ENCODE measurements at places on chromosomes 13 and 19.

DNA sequence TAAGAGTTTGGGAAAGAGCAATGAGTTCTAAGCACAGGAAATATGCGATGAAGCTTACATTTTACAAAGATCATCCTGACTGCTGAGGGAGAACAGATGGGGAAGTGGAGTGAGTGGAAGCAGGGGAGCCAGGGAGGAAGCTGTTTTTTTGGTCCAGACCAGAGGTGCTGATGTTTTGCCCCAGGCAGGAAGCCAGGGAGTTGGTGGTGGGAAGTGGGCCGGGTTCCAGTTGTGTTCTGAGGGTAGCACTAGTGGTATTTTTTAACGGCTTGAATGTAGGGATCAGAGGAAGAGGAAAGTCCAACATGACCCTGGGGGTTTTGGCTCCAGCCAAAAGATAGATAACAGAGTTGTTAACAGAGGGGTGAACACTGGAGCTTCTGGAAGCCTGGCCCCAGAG is 20.7 kb upstream of the OLFM4 start:
- DNase-seq = no peak

- DNase-seq = no peak
Measured at GRCh38 chr19:9966448-9966847, 30.1 kb upstream of the OLFM2 start.

DNA sequence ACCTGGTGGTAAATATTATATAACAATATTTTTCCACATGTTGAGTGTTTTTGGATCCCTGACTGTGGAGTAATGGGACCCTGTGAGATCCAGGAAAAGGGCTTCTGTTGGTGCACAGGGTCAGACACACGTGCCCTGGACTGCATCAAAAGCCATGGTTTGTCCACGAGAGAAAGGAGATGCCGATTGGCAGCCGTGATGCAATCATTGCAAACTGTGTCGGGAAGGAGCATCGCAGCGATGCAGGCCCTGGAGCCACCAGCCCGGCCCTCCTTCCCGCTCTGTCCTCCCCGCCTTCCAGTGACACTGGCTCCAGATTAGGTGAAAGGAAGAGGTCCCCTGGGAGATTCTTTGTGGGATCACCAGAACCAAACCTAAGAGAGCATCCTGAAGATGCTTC is 9.1 kb downstream of the COL4A2 start:
- no peak for DNase-seq

GRCh38 chr19:1718420-1719291 is 34.6 kb upstream of the ONECUT3 start:
- no peak for DNase-seq

DNA sequence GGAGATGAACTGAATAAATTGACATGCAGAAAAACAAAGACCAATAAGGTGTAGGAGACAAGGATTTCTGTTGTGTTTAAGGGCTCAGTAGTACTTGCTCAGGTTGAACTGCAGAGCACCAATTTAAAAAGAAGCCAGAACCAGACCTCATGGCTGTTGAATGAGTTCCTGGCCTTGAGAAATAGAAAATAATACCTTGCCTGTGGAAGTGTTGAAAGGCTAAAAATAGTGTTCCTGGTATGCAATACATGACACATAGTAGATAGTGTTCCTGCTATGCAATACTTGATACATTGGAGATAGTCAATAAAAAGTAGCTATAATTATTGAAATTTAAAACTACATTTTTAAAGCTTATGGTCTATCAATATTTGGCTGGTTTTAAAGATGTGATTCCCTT is 595.8 kb downstream of the PCDH9 start:
- DNase-seq = no peak

DNA sequence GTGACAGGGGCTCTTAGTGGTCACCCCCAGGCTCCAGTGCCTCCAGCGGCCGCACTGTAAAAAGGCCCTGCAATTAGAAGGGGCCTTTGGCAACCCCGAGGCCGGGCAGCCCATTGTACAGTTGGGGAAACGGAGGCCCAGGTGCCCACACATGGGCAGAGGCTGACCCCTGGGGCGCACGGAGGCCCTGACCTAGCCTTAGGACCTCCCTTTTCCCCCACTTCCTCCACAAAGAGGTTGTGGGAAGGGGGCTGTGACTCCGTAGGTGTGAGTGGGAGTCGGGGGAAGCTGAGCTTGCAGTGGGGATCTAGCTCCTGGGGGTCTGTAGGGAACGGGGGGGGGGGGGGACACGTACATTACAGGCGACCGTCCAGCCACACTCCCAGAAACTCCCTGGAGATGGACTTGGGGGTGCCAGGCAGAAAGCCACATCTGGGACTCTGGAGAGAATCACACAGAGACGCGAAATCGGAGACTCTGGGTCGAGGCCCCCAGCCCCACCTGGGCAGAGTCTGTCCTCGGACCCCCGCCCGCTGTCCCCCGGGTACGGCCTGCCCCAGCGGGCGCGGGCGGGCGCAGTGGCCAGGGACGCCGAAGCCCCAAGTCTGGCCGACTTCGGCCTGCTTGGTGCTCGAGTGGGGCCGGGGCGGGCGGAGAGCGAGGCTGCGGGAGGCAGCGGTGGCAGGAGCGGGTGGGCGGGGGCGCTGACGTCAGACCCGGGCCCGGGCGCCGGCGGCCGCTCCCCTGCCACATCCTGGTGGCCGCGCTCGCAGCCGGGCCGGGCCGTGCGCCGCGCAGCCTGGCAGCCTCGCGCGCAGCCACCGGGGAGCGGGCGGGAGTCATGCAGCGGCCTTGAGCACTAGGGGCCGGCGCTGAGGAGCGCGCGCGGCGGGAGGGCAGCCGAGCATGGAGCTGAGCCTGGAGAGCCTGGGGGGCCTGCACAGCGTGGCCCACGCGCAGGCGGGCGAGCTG is at the start of gene ONECUT3:
TSS of gene ONECUT3 (plus strand) at position 750 of the 972 bp plus-strand sequence. CDS start at position 907, 157 bp downstream.
- no peak for DNase-seq

- DNase-seq = no peak
Measured at GRCh38 chr13:47178090-47178950, 281.5 kb upstream of the HTR2A start.

DNA sequence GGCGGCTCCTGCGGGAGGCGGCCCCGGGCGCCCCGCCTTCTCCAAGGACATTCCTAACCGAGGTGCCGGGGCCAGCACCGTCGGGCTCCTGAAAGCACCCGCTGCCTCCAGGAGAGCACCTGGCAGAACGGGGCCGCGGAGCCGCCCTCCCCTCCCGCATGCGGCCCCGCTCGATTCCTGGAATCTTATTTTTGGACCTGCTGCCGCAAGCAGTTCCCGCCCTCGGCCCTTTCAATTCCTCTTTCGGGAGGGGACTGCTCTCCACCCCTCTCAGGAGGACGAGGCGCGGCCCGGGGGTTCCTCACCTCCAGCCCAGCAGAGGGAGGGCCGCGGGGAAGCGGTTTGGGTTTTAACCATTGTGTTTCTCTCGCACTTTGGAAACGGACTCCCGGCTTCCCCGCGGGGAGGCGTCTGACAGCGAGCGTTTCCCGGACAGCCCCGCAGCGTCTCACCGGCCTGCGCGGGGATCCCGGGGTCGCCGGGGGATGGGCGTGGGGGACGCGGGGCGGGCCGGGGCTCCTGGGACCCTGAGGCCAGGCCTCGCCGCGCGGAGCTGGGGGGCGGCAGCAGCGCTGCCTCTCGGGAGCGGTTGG is 849 bp downstream of the GAS6 start:
- DNase-seq = peak; percentile 14

GRCh38 chr19:13463296-13463695 is 43.0 kb downstream of the CACNA1A start:
- no peak for DNase-seq
